ENCODE measurements at places on chromosomes 12 and 14. TPM values are rescaled to one million over a fixed set of nuclear protein-coding genes. Genes with fewer than 3 reads are reported as not detected.

- no peaks in the 10 kb centered on the region for H3K27me3 ChIP-seq
- H3K36me3 ChIP-seq = no peaks in the 10 kb centered on the region
- H3K4me3 ChIP-seq = no peak overlapping the region
- no peak for DNase-seq
- no peak overlapping the region for H3K27ac ChIP-seq
These were observed 224.8 kb downstream of the CACNA1C start for GRCh38 chr12:2277492-2278155.

DNA sequence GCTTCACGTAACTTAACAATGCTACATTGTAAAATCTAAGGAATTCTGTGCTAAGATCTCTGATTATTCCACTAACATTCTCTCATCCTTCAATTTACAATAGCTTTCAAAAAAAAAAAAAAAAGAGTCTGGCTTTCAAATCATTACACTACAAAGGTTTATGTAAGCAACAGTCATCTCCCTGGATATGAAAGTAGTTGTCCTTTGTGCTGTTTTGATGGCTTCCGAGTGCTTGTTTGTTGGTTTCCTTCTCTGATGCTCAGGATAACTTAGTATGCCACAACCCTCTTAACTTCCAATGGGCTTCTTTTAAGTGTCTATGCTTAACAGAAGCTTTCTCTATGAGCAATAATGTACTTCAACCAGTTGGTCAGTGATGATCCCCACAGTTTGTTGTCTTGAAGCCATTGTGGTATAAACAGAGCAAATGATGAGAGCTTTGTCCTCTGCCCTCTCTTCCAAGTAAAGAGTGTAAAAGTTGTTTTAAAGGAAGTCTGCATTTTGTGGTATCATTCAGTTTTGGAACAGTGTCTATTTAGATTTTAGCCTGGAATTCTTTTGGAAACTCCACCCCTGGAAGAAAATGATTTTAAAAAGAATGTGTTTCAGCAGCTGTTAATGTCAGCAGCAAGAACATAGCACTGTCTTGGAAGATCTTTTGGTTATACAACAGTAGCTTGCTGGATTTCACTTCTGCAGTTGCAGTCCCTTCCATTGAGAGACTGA lies 396.1 kb upstream of the RGS6 start:
- H3K36me3 ChIP-seq = no peaks in the 10 kb centered on the region
- H3K4me3 ChIP-seq = no peak overlapping the region
- H3K4me1 ChIP-seq = peaks cover 16% of the 10 kb centered on the region
- DNase-seq = no peak

DNA sequence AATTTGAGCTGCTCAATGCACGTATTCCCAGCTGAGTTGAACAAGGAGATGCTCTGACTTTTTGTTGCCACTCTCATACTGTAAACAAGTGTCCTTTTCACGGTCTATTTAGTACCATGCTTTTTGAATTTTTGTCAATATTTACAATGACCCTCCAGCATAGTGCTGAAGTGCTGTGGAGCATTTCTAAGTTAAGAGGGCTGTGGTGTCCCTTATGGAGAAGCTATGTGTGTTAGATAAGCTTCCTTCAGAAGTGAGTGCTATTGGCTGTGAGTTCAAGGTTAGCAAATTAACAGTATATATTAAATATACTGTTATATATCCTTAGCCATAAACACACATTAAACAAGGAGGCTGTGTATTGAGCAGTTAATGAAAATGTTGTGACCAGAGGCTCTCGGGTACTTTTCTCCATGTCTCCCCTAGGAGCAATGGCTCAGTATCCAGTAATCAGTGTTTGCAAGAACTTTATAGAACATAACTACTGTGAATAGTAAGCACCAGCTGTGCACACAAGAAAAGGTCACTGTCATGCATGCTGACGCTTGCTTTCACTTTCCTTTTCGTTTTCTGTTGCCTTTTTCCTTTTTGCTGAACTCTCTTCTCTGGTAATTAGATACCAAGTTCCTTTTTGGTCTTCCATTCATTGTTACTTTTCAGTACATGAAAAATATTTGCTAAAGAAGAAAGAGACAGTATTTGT lies 187.2 kb upstream of the NEDD1 start:
- no peaks in the 10 kb centered on the region for H3K4me1 ChIP-seq
- no peaks in the 10 kb centered on the region for H3K27me3 ChIP-seq
- DNase-seq = peak; percentile 54
- H3K36me3 ChIP-seq = no peaks in the 10 kb centered on the region
- peak overlapping the region; percentile 55 for H3K27ac ChIP-seq
- peak overlapping the region; percentile 54 for H3K4me3 ChIP-seq

DNA sequence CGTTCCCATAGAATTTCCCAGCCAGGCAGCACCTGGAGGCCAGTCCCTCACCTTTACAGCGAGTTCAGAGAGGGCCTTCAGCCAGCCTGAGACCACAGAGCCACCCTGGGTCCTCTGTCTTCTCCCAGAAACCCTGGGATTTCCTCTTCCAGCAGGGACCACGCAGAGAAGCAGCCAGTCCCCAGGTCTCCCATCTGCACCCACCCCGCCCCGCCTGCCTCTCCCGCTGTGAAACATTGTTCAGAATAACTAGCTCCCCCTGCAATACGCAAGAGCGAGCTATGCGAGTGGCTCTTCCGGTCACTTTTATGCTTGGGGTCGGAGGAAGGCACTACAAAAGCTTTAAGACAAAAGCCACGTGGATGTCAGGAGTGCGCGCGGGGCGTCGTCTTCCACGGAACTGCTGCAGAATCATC lies 77.8 kb downstream of the SERPINA3 start:
- H3K36me3 ChIP-seq = no peaks in the 10 kb centered on the region
- no peak overlapping the region for H3K4me3 ChIP-seq
- H3K27ac ChIP-seq = no peak overlapping the region
- H3K27me3 ChIP-seq = peaks cover 2% of the 10 kb centered on the region

- H3K27me3 ChIP-seq = no peaks in the 10 kb centered on the region
- DNase-seq = no peak
- no peak overlapping the region for H3K27ac ChIP-seq
- H3K4me3 ChIP-seq = no peak overlapping the region
- H3K4me1 ChIP-seq = no peaks in the 10 kb centered on the region
- no peaks in the 10 kb centered on the region for H3K36me3 ChIP-seq
These were observed 182.9 kb downstream of the NOVA1 start for GRCh38 chr14:26414926-26415325.

- peaks cover 13% of the 10 kb centered on the region for H3K4me1 ChIP-seq
- no peaks in the 10 kb centered on the region for H3K36me3 ChIP-seq
- H3K27me3 ChIP-seq = no peaks in the 10 kb centered on the region
- no peak overlapping the region for H3K27ac ChIP-seq
- no peak for DNase-seq
These were observed 16.5 kb upstream of the DYRK2 start for GRCh38 chr12:67632005-67632404.

GRCh38 chr14:101600891-101601605 lies 39.8 kb downstream of the DIO3 start:
- no peaks in the 10 kb centered on the region for H3K4me1 ChIP-seq
- no peak overlapping the region for H3K27ac ChIP-seq
- peaks cover 1% of the 10 kb centered on the region for H3K27me3 ChIP-seq
- H3K36me3 ChIP-seq = no peaks in the 10 kb centered on the region

DNA sequence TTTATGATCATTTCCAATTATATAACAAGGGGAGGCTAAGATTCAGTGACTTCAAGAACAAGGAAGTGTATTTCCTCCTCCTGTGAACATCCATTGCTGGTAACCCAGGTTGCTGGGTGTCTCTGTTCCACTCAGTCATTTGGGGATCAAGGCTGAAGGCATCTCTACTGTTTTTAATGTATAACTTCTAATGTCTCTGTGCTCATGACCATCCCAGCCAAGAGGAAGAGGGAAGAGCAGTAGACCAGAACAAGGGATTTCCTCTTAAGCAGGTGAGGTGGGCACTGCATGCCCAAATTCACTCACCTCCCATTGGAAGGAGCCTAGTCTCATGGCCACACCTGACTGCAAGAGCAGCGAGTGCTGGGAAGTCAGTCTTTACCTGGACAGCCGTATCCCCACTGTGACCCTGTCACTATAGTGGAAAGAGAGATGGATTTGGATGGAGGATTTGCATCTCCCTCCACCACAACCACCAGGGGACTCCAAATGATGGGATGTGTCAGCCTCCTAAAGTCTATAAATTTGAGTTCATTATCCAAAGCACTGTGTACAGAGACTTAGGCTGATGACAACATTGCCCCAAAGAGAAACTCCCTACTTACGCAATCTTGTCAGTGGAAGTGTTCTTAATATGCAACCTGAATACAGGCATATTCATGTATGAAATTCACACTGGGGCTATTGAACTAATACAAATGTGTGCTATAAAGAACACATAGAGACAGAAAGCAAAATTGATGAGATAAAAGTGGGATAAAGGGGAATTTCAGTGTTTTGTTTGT lies 368.7 kb downstream of the TMEM132D start:
- no peak overlapping the region for H3K27ac ChIP-seq
- no peaks in the 10 kb centered on the region for H3K4me1 ChIP-seq
- DNase-seq = no peak
- H3K4me3 ChIP-seq = no peak overlapping the region
- no peaks in the 10 kb centered on the region for H3K36me3 ChIP-seq

GRCh38 chr12:69392179-69392928 lies 32.8 kb downstream of the YEATS4 start:
- H3K4me3 ChIP-seq = no peak overlapping the region
- H3K27ac ChIP-seq = no peak overlapping the region
- H3K27me3 ChIP-seq = no peaks in the 10 kb centered on the region
- no peak for DNase-seq
- no peaks in the 10 kb centered on the region for H3K4me1 ChIP-seq

GRCh38 chr14:22885975-22886374 lies 3.0 kb downstream of the REM2 start:
- H3K27me3 ChIP-seq = no peaks in the 10 kb centered on the region
- H3K4me1 ChIP-seq = peaks cover 35% of the 10 kb centered on the region
- H3K27ac ChIP-seq = no peak overlapping the region
- peak overlapping the region; percentile 36 for H3K4me3 ChIP-seq
- DNase-seq = no peak

The KLRD1 gene
- total RNA-seq = 0.21 TPM

The NT5DC3 gene
- 10.1 TPM for total RNA-seq

The REC8 gene
- 68.3 TPM for total RNA-seq

Measured in GM12878 (cell line).